ENCODE measurements at places on chromosomes 7 and 10.

GRCh38 chr7:155405399-155406318 is 52.3 kb upstream of the EN2 start:
- H3K27me3 ChIP-seq = peaks cover 12% of the 10 kb centered on the region
- no peaks in the 10 kb centered on the region for H3K36me3 ChIP-seq
- H3K27ac ChIP-seq = no peak overlapping the region
- no peaks in the 10 kb centered on the region for H3K4me1 ChIP-seq
- no peak for DNase-seq
- H3K4me3 ChIP-seq = no peak overlapping the region

DNA sequence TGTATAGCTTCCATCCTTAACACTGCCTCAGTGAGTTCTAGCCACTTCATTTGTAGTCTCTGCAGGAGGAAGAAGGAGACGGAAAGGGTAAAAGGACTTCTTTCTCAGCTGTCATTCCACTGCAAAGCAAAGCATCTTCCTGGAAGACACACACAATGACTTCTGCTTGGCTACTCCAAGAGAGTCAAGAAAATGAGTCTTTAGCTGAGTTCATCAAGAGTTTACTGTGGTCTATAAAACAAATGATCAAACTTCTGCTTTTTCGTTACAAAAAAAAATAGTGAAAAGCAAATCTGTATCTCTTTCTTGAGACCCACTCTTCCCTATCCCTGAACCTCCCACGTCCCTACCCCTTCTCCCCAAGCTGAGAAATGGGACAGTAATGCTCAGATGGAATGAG is 205.0 kb upstream of the AHR start:
- H3K4me3 ChIP-seq = no peak overlapping the region
- H3K27me3 ChIP-seq = no peaks in the 10 kb centered on the region
- peaks cover 6% of the 10 kb centered on the region for H3K4me1 ChIP-seq
- H3K27ac ChIP-seq = no peak overlapping the region
- H3K36me3 ChIP-seq = no peaks in the 10 kb centered on the region

DNA sequence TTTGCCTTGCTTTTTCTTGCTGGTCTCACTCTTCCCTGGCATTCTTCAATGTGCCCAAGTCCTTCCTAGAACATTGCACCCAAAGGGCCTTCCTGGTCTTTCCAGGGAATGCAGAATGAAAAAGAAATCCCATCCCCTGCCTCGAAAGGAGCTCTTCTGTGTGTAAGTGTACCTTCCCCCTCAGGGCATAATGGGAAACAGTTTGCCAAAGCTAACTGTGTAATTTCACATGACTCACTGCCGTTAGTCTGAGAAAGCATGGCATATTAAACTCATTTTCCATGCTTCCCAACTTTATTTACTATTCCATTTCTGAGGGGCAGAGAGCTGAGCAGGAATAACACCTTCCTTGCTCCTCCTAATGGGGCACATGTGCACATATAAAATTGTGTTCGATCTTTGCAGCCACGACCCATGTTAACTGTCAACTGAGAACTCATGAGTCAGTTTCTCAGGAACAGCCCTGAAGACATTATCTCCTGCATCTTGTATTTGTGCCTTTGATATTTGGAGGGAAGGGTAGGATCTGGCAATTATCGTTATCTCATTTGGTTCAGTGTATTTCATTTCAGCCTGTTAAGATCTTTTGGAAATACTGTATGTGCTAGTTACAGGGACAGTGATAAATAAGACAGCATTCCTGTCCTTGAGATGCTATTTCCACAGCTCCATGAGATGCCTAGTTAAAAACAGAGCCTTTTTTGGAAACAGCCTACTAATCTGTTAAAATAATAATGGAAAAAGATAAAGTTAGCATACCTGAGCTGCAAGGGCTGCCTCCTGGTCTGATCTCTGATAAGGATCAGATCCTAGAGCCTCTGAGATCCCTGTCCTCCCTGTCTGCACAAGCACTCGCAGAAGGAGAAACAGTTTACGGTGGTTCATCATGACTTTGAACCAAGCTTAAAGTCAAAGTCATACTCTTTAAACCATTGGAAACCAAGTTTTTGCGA is 42.3 kb downstream of the IKZF1 start:
- DNase-seq = no peak
- H3K4me3 ChIP-seq = no peak overlapping the region
- no peak overlapping the region for H3K27ac ChIP-seq
- no peaks in the 10 kb centered on the region for H3K4me1 ChIP-seq

- H3K4me1 ChIP-seq = peaks cover 16% of the 10 kb centered on the region
- H3K27me3 ChIP-seq = no peaks in the 10 kb centered on the region
- no peaks in the 10 kb centered on the region for H3K36me3 ChIP-seq
- H3K27ac ChIP-seq = no peak overlapping the region
Measured at GRCh38 chr10:58326967-58327381, 7.8 kb upstream of the UBE2D1 start.

GRCh38 chr10:90787393-90788198 is 70.2 kb downstream of the HTR7 start:
- H3K4me3 ChIP-seq = no peak overlapping the region
- peak; percentile 9 for DNase-seq
- no peaks in the 10 kb centered on the region for H3K4me1 ChIP-seq
- H3K27ac ChIP-seq = no peak overlapping the region
- H3K27me3 ChIP-seq = no peaks in the 10 kb centered on the region

DNA sequence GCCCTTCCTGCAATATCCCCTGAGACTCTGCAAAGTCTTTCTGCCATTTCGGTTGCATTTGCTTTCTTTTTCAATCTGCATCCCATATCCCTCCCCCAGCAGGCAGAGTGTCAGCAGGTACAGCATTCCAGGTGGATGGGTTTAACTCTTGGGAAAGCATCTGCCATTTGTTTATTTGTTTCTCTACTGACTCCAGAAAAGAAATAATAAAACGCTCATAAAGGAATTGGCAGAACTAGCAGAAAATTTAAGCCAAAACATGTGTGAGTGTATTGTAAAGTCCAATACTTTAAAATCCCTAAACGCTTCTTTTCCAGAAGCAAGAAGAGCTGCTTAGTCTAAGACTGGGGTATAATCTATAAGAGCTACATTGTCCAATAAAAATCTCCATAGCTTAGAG is 393.8 kb downstream of the TNS3 start:
- no peak overlapping the region for H3K4me3 ChIP-seq
- DNase-seq = no peak
- H3K27me3 ChIP-seq = no peaks in the 10 kb centered on the region
- peaks cover 14% of the 10 kb centered on the region for H3K4me1 ChIP-seq

DNA sequence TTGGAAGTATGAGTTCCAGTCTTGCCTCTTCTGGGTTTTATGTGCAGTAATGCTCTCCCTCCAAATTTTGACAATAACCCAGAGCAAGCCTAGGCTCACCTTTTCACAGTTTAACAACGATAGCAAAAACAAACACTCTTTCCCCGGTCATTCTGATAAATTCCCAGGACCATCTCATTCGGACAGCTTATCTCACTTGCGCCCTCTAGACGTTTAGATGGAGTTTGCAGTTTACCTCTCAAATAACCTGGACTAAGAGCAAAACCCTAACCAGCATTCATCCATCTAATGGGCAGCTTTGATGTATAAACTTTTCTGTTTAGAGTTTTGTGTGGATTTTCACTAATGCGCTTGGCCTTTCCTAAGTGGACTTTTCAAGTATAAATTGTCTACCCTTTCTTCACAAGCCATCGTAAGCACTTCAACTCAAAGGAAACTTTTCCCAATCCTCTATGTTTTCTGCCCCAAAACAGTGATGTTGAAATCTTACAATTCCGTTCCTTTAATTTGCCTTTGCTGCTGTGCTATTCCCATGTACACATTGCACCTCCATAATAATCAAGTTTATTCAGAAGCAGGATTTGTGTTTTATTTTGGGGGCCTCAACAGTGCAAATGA is 114.9 kb downstream of the HDAC9 start:
- no peak overlapping the region for H3K4me3 ChIP-seq
- no peaks in the 10 kb centered on the region for H3K4me1 ChIP-seq
- H3K36me3 ChIP-seq = no peaks in the 10 kb centered on the region
- H3K27ac ChIP-seq = no peak overlapping the region
- peak; percentile 27 for DNase-seq

DNA sequence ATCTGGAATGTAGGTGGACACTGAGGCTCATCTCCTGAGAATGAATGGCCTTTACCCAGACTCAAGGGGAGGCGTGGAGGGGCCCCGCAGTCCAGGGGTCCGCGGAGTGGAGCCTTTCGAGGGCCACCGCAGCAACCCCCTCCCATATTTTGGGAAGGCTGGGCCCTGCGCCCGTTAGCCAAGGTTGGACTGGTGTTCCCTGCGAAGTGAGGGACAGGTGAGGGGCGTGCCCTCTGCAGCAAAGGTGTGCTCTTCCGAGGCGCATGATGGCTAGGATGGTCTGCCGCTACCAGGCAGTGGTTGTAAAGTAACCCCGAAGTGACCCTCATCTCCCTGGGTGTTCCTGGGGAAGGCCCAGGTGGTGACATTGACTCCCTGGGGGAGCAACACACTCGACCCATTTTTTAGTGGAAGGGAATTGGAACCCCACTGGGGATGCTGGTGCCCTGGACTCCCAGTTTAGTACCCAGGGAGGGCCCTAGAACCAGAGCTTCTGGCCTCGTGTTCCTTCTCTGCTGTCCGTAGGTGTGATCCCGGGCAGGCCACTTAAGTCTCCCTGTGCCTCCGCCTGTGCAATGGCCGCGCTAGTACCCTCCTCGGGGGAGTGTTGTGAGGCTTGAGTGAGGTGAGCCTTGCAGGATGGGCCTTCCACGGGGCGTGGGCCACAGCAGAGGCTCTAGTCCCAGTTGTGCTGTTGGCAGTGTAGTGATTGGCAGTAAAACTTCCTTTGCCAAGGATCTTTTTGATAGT is 779 bp downstream of the FAM241B start:
- no peak overlapping the region for H3K27ac ChIP-seq
- peak overlapping the region; percentile 50 for H3K4me3 ChIP-seq
- peaks cover 6% of the 10 kb centered on the region for H3K27me3 ChIP-seq

- DNase-seq = no peak
- H3K27me3 ChIP-seq = no peaks in the 10 kb centered on the region
- no peak overlapping the region for H3K4me3 ChIP-seq
- no peaks in the 10 kb centered on the region for H3K36me3 ChIP-seq
Measured at GRCh38 chr10:61608255-61609033, 54.3 kb upstream of the CABCOCO1 start.

GRCh38 chr7:78399033-78399769 is 600.6 kb downstream of the PHTF2 start:
- no peak for DNase-seq
- H3K4me3 ChIP-seq = no peak overlapping the region
- no peaks in the 10 kb centered on the region for H3K36me3 ChIP-seq
- H3K27ac ChIP-seq = no peak overlapping the region
- H3K27me3 ChIP-seq = peaks cover 3% of the 10 kb centered on the region

DNA sequence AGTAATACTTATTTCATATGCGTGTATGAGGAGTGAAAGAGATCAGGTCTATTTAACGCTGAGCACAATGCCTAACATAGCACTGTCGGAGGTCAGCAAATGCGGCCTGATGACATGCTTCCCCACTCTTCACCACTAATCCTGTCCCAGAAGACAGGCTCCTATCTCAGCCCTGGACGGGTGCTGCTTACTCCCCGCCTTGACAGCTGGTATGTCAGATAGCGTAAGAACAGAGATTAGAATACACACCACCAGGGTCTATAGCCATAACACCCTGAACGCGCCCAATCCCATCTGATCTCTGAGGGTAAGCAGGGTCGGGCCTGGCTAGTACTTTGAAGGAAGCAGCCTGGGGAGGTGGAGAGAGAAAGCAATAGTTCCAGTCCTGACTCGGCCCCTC is 32.3 kb upstream of the TM9SF3 start:
- no peaks in the 10 kb centered on the region for H3K27me3 ChIP-seq
- no peaks in the 10 kb centered on the region for H3K36me3 ChIP-seq
- no peak overlapping the region for H3K27ac ChIP-seq
- 0 out of 2 replicates have a peak, but pooled peaks cover 6% of the 10 kb centered on the region for H3K4me1 ChIP-seq

DNA sequence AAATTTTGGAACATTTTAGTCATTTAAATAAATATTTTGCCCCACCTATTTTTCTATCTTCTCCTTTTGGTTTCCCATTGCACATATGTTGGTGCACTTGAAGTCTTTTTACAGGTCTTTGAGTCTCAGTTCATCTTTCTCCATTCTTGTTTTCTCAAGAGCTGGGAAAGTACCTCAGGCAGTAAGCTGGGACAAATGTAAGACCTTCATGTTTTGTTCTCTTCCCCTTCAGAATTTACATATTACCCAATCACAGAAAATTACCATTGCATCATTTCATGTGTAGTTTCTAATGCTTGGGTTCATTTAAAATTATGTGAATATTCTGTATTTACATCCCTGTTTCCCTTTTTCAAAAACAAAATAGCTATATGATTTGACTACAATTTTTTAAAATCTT is 1150.0 kb upstream of the POT1 start:
- no peaks in the 10 kb centered on the region for H3K27me3 ChIP-seq
- DNase-seq = no peak
- H3K27ac ChIP-seq = no peak overlapping the region
- no peaks in the 10 kb centered on the region for H3K36me3 ChIP-seq
- H3K4me3 ChIP-seq = no peak overlapping the region

DNA sequence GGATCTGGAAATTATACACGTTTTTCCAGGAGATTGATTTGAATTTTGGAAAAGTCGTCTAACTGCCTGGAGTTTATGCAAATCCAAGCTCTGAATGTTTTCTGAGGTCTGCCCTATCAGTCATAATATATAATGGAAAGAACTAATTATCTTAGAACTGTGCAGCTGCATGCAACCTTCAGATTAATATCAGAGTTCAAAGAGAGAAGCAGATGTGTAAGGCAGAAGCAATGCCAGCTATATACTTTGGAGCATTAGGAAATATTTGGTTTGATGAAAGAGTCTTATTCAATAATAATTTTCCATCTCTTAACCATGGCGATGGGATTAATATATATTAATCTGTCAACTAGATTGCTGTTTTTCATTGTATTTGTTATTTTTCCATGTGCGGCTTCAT is 500.9 kb downstream of the NEBL start:
- H3K36me3 ChIP-seq = no peaks in the 10 kb centered on the region
- no peak for DNase-seq
- H3K27me3 ChIP-seq = no peaks in the 10 kb centered on the region
- H3K4me1 ChIP-seq = no peaks in the 10 kb centered on the region

DNA sequence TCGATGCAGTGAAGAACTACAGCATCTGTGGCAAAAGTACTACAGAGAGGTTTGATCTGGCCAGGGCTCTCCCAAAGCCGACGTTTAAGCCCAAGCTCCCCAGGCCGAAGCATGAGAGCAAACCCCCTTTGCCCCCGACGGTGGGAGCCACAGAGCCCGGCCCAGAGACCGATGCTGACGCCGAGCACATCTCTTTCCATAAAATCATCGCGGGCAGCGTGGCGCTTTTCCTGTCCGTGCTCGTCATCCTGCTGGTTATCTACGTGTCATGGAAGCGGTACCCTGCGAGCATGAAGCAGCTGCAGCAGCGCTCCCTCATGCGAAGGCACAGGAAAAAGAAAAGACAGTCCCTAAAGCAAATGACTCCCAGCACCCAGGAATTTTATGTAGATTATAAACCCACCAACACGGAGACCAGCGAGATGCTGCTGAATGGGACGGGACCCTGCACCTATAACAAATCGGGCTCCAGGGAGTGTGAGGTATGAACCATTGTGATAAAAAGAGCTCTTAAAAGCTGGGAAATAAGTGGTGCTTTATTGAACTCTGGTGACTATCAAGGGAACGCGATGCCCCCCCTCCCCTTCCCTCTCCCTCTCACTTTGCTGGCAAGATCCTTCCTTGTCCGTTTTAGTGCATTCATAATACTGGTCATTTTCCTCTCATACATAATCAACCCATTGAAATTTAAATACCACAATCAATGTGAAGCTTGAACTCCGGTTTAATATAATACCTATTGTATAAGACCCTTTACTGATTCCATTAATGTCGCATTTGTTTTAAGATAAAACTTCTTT is 2.3 kb downstream of the LRRTM3 start:
- H3K4me3 ChIP-seq = no peak overlapping the region
- DNase-seq = no peak
- H3K36me3 ChIP-seq = no peaks in the 10 kb centered on the region
- H3K27ac ChIP-seq = no peak overlapping the region
- peaks cover 10% of the 10 kb centered on the region for H3K27me3 ChIP-seq
- H3K4me1 ChIP-seq = no peaks in the 10 kb centered on the region
